Kidney glomerular epithelial cell (primary cell): ENCODE measurements at places on chromosomes 7 and 10.

GRCh38 chr10:67657775-67658174 is 38.2 kb downstream of the CTNNA3 start:
- DNase-seq: no peak

GRCh38 chr7:51591223-51591622 is 274.6 kb upstream of the COBL start:
- no peak for DNase-seq

DNA sequence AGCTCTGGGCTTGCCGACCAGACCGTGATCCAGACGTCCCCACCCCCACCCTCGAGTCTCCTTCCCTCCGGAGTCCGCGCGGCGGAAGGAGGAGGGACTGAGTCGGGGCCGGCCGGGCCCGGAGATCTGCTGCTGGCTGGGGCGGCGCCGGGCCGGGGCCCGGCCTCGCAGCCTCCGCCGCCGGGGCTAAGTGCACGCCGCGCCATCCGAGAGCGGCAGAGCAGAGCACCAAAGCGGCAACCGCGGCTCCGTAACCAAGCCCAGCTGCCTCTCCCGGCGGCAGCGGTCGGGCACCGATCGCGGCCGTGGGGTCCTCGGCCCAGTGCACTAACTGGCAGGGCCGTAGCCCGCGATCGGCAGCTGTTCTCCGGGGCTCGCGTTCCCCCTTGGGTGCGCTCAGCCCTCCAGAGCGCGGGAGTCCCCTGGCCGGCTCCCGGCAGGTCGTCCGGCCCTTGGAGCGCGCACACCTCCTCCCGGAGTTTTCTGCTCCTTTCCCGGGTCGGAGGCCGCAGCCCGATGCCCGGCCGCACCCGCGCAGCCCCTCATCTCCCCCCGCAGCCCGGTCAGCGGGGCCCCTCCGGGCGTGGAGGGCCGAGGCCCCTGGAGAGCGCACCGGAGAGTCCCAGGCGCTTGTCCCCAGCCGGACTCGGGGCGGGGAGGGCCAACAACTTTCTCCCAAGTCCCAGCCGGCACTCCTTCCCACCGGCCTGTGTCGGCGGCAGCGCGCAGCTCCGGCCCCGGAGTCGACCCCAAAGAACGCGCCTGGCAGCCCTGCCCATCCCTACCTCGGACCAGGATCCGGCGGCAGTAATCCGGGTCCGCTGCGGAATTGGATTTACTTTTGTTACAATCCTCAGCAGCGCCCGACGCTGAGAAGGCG is 799 bp downstream of the VAX1 start:
- peak; percentile 20 for DNase-seq

DNA sequence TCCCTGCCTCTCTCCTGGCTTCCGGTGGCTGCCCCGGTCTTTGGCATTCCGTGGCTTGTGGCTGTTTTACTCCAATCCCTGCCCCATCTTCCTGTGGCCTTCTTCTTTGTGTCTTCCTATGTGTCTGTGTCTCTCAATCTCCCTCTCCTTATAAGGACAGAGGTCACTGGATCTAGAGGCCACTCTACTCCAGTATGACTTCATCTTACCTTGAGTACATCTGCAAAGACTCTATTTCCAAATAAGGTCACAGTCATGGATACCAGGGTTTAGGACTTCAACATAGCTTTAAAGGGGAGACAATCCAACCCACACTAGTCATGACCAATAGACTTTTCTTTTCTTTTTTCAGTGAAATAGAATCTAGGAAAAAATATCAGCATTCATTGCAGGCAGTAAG is 153.3 kb upstream of the INSYN2A start:
- DNase-seq: no peak

DNA sequence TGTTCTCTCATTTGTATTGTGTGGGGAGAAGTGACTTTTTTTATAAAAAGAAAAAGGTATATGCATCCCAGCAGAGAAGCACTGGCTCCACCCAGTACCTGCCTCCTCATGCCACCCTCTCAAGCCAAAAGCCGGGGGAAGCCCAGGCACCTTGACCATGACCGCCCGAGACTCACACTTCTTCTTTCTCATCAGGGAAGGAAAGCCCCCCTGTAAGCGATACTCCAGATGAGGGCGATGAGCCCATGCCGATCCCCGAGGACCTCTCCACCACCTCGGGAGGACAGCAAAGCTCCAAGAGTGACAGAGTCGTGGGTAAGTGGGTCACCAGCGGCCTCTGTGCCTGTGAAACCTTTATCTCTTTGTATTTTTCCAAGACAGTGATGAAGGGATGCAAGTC is 22.9 kb downstream of the IKZF1 start:
- DNase-seq: no peak

GRCh38 chr7:1715671-1716074 is 45.6 kb downstream of the ELFN1 start:
- no peak for DNase-seq

DNA sequence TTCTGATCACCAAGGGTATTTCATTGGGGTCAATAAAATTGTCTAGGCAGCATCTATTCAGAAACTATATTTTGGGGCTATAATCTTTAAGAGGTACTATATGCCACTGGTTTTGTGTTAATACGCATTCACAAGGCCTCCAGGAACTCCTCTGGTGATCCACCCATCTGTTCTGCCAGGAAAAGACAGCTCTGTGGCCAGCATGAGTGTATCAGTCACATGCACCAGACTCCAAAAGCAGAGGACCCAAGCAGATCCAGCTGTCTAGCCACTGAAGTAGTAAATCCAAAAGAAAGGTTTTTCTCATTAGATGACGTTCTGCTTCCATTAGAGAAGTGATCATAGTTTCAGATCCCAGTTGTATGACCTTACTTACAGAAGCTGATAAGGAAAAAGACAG is 199.6 kb upstream of the CELF2 start:
- no peak for DNase-seq

- DNase-seq: no peak
These were observed 33.1 kb downstream of the SCRN1 start for GRCh38 chr7:29956487-29956836.

DNA sequence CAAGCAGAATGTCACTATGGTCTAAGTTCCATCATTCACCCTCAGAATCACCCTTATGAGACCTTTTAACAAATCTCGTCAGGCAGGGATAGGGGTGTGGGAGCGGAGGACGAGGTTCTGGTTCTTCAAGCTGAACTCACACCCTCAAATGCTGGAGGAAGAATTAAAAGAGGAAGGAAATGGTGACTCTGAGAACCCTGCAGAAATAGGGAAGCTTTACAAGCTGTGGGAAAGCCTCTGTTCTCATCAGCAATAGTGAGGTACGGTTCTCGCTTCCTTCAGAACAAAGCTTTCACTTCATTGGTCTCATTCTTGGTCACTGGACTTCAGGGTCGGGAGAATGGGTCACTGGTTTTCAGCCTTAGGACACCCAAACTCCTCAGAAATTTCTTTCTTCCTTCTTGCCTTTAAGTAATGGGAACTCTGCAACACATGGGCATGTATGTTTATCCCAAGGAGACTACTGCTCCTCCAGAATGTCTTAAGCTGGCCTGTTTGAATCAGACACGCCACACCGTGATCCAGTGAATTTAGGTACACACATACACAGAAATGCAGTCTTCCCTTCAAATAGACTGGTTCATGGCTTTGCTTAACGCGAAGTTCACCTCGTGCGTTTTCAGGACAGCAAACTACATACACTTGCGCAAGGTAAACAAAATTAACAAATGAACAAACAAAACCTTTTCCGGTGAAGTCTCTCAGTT is 226.0 kb downstream of the SFMBT2 start:
- no peak for DNase-seq

DNA sequence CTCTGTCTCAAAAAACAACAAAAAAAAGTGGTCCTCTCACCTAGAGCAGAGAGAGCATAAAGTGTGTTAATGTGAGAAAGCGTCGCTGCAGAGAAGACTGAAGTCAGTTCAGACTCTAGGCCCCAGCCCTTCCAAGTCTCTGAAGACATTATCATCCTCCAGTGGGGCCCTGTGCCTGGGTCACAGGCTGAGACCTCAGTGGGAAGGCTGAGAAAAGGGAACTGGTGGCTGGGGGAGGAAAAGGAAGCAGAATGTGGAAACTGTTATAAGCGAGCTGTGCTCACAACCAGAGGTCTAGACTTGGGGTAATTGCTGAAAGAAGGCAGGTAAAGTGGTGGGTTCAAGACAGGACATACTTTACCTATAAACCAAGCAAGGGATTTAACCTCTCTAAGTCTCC is 4.9 kb upstream of the RRP12 start:
- DNase-seq: no peak

DNA sequence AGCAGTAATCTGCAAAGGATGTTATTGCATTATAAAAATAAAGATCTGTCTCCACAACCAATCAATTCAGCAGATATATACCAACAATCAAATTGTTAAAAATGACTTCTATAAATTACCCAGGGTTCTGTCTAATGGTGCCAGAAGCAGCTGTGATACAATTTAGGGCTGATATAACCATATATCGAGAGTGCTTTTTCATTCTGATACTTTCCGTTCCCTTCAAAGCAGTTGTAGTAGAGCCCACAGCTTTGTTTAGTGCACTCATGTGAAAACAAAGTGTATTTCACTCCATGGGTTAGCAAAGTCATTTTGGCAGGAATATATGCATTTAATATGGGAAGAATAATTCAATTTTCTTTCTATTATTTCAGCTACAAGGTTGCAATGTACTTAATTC is 83.1 kb upstream of the CHCHD3 start:
- DNase-seq: no peak

GRCh38 chr10:88246675-88247074 is 336.4 kb downstream of the RNLS start:
- DNase-seq: no peak

- DNase-seq: no peak
These were observed 71.9 kb downstream of the ELFN1 start for GRCh38 chr7:1741751-1742554.

DNA sequence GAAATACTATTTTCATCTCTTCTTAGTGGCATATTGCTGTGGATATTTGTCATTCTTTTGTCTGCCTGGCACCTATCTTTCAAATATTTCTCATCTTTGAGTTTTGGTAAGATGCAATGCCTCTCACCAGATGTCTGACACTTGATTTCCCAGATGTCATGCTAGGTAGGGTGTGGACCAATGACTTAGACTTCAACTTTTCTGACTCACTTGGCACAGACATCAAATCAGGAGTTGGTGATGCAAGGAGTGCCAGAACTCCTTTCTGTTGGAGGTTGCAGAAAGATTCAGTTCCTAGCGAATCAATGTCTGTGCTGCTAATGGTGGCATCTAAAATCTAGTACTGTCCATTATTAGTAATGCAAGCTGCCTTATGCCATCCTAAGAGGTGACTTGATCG is 216.9 kb upstream of the FERD3L start:
- no peak for DNase-seq

- no peak for DNase-seq
These were observed 384.8 kb upstream of the FOXK1 start for GRCh38 chr7:4297165-4297917.

DNA sequence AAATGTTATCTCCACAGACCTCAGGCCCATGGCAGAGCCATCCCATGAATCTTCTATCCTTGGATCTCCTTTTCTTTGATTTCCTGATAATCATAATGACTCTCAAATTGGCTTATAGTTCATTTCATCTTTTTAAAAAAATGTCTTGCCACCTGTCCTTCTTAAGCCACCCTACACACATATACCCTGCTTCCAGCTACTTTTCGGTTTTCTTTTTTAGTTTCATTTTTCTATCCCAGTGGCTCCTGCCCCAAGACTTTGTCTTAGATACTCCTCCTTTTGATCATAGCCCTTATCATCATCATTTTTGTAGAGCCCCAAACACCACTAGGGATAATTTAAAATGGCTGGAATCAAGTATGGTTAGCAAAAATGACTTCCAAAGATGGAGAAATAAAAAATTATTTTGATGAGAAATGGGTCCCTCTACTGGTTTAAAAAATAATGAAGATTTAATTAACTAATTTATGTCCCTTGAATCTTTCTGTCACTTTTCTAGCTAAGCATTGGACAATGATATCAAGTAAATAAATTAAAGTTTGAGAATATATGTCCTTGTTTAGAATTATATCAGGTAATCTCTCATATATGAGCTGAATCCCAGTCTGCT is 277.3 kb upstream of the SEMA3D start:
- peak; percentile 1 for DNase-seq

GRCh38 chr7:111630862-111631261 is 68.6 kb upstream of the IMMP2L start:
- DNase-seq: no peak

- DNase-seq: no peak
These were observed 226.5 kb downstream of the PRKG1 start for GRCh38 chr10:51300617-51301304.

- DNase-seq: no peak
These were observed 31.6 kb downstream of the GARIN1A start for GRCh38 chr7:128703609-128704241.

DNA sequence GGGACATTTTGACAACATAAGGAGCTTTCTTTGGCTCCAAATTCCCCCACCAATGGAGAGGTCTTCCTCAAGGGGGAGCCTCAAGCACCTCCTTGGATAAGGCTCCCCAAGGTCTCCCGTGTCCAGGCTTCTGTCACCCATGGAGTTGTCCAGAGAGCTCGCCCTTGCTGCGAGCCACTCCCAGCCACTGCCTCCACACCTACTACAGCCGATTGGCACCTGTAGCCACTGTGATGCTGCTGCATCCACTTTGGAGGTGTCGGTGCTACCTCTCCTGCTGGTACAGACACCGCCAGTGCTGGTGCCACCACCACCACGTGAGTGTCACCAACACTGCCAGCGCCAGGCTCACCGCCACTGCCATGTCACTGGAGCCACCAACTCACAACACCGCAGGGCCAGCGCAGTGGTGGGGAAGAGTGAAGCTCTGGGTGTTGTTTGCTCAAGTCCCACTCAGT is 22.1 kb upstream of the ENO4 start:
- no peak for DNase-seq

DNA sequence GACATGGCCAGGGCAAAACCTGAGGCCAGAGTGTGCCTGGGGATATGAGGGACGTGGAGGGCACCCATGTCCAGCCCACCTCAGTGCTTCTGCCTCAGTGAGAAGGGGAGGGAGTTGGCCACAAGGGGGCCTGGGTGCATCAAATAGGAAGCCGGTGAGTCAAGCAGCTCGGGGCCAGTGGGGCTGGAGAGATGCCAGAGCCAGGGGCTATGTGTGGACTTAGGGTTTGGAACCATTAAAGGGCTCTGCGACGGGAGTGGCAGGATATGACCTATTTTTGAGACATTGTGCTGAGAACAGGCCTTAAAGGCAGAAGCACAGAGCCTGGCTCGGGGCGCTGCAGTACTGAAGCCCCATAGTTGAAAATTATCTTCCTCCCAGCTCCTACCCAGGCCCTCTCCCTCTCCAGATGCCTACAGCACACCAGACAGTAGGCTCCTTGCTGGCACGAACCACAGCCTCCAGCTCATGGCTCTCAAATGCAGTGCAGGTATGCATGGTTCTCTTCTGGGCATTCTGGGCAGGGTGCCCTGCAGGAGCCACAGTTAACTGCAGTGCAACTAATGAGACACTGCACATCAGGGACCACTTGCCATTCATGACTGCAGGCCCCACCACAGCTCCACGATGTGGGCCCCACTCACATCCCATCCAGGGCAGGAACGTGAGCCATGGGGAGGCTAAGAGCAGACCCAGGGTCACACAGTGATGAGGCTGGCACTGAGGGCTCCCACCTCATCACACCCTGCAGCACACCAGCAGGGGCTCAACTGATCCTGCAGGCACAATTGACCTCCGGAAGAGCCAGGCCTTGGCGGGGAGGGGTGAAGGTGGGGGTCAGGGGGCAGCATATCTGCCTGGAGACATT is 7.2 kb upstream of the PGAM2 start:
- DNase-seq: peak; percentile 50

GRCh38 chr10:127278001-127278400 is 81.6 kb upstream of the INSYN2A start:
- peak; percentile 92 for DNase-seq

- no peak for DNase-seq
These were observed 8.3 kb upstream of the WASL start for GRCh38 chr7:123757095-123757494.
